ENCODE measurements at places on chromosomes 1 and 21.
A peak's percentile ranks its signal among the peaks of the same experiment; 100 is the strongest.

- no peak for DNase-seq
Observed at GRCh38 chr1:54650417-54650816, 8.8 kb downstream of the MROH7 start.

GRCh38 chr21:31671931-31672330, 12.4 kb downstream of the SOD1 start:
- no peak for DNase-seq

- DNase-seq, result peak; percentile 55
Observed at GRCh38 chr21:34670220-34670961, 1.6 kb downstream of the CLIC6 start.

DNA sequence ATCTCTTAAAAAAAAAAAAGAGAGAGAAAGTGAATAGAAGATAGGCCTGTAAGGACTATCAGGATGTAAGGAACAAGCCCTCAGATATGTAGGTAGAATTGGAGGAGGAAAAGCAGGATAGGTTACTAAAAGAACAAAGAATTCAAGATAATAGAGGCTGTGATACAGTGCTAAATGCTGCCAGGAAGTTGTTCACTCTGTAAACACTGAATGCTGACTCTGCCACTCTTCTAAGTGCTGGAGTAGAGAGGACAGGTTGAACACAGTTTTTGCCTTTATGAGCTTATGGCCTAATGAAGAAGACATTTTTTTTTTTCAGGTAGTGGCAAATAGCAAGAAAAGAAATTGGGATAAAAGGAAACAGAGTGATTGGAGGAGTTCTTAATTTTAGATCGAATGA, 90.6 kb upstream of the ZNF678 start:
- DNase-seq, result no peak

- no peak for DNase-seq
Observed at GRCh38 chr1:42259059-42259738, 75.8 kb downstream of the FOXJ3 start.

DNA sequence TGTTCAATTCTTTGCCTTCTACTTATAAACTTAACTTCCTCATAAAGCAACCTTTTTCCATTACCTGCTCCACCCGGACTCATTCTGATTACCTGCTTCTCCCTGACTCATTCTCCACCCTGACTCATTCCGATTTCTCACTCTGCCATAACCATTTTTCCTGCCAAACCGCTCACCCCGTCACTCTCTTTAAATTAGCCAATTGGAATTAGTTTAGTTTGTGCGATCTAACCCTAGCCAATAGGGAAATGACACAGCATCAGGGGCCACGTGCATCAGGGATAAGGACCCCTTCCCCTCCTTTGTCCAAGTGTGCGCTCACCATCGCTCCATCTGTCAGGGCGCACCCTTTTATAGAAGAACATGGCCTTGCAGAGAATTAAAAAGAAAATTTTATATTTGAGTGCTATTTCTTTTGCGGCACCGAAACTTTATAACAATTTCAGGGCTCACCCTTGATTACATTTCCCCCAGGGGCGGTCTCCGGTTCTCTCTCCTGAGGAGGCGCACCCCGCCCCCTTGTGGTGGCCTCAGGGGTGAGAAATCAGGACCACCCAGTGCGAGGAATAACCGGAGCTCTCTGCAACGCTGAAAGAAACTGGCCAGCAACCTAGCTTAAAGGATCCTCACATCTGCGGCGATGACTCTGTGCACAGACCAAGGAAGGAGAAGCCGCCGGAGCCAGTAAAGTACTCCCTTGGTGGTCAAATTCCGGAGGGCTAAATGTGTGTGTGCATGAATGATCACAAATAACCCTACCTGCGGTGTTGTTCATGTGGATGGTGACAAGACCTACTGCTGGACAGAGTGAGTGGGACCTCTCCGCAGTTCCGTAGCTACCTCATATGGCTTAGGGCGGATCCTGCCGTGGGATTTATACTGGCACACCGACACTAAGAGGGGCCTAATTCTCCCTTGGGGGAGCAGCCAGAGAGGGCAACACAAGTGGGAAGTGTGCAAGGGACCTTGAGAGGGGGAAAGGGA, 30.3 kb upstream of the CBR3 start:
- DNase-seq, result peak; percentile 68

GRCh38 chr1:61111084-61112004, 29.0 kb downstream of the NFIA start:
- DNase-seq, result no peak

GRCh38 chr1:180923021-180923841, 10.5 kb downstream of the KIAA1614 start:
- DNase-seq, result peak; percentile 84

- DNase-seq, result no peak
Observed at GRCh38 chr1:89951766-89952604, 42.9 kb upstream of the ZNF326 start.

DNA sequence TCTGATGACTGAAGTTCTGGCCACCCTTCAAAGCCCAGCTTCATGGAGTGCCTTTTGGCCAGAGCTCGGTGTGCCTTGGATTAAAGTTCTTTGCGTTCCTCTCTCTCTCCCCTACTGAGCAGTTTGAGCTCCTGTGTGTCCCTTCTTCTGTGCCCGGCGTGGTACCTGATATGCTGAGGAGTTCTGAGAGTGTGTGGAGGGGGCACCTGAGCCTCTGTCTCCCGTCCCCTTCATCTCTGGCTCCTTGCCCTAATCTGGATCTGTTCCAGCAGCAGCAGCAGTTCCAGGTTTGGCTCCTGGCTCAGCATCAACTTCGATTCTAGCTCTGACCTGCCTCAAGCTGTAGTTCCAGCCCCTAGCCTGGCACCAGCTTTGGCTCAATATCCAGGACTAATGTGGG, 25.1 kb upstream of the MYCL start:
- DNase-seq, result no peak

GRCh38 chr1:112527266-112528010, 18.7 kb downstream of the WNT2B start:
- no peak for DNase-seq

GRCh38 chr1:169487133-169487532, 1.4 kb upstream of the SLC19A2 start:
- DNase-seq, result no peak

DNA sequence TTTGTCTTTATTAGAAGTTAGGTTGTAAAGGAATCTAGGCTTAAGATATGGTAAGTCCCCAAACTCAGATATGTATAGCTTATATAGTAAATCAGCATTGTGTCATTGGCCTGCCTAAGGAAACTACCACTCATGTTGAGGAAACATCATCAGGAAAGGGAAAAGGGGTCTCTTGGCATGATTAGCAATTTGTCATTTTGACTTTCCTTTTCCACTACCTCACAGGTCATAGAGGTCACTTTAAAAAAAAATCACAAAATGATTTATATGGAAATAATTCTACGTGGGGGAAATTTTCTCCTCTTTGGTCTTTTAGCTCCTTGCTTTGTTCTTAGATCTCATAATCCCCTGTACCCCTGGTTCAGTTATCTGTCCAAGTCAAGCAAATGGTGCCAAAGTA, 213.5 kb downstream of the RPS6KC1 start:
- DNase-seq, result no peak

GRCh38 chr1:8651236-8651890, 166.1 kb downstream of the RERE start:
- DNase-seq, result no peak

DNA sequence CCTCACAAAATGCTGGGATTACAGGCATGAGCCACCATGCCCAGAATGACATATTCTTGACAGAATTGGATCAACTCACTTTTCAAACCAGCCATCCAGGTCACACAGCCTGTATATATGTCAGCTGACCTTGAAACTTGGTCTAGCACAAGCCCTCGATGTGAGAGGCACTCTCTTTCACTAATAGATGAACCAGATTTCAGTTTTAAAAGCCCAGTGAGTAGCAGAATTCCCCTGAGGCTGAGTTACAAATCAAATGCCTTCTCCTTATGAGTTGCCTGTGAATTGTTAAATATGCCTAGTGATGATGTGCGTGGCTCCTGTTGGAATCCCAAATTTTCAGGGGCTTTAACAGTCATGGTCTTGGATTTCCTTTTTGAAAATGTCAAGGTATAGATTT, 88.7 kb downstream of the CD247 start:
- DNase-seq, result no peak

DNA sequence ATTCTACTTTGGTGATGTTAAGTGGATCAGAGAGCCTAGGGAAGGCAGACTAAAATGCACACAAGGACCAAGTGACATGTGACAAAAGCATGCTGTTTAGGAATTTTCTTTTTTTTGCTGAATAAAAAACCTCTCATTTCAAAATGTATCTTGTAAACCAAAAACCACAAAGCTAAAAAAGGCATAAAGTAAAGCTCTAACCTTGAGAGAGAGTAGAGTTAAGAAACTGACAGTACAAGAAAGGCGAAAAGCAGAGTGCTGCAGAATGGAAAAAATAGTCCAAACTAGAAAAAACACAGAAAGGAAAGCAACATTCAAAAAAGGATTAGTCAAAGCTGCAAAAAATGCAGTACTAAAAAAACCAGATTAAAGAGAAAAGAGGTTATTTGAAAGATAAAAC, 76.5 kb downstream of the EPS15 start:
- DNase-seq, result no peak

- DNase-seq, result no peak
Observed at GRCh38 chr21:32562915-32563314, 22.4 kb downstream of the TCP10L start.

DNA sequence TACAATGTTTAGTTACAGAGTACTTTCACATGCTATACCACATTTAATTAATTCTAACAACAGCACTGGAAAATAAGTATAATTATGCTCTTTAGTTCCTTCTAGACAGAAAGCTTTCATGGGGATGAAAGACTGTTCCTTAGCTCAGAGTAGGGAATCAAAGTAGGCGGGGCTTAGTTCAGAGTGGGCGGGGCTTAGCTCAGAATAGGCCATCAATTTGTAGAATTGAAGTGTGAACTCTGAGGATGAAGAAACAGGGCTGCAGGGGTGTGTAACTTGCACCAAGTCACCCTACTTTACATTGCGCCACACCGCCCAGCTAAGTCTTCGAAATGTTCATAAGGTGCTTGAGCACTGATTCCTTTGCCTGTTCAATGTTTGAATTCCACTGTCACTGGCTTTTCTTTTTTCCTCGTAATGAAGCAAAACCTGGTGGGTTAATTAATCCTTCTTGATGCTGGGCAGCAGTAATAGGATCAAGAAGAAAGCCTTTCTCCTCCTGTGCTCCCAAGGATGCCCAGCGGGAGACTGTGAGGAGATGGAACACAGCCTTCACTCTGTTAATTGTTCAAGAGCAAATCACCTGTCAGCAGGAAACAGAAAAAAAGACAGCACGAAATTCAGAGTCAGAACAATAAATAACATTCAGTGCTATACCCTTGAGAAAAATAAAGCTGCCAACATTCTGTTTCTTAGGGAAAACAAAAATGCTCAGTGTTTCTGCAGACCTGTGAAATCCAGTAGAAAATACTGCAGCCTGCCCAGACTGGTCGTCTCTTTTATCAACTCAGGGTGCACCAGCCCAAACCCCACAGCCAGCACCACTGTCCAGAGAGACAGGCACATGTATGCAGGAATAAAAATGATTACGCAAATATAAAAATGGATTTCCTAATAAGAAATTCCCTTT, 66.5 kb upstream of the CAMK1G start:
- DNase-seq, result no peak

DNA sequence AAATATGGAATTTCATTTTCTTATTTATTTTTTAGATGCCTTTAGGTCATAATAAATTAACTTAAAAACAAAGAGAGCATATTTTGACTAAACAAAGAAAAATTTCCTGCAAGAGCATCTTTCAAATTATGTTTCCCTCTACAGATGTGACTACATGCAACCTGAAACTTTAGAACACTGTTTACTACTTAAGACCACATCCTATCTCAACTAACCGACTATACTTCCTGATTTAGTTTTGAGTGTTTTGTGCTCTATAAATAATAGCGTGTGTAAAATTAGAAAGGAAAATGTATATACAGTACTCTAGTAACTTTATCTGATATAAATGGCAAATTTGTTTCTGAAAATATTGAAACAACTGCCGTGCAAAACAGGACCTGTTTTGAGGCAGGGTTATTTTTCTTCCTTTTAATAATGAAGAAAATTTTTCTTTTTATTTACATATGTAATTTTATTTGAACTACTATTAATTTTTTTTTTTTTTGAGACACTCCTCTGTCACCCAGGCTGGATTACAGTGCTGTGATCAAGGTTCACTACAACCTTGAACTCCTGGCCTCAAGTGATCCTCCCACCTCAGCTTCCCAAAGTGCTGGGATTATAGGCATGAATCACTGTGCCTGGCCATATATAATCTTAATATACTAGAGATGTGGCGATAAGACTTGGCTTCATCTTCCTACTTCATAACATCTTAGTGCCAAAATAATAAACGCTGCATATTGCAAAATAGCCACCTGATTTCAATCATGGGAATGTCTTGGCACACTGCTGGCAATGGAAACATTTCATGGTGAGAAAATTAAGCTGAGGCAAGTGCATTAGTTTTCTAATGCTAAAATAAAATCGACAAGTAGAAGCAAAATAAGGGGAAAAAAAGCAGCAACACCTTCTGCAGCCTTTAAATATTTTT, 12.3 kb downstream of the ZRANB2 start:
- DNase-seq, result no peak

GRCh38 chr1:50490640-50491039, 67.4 kb upstream of the DMRTA2 start:
- DNase-seq, result no peak

- DNase-seq, result no peak
Observed at GRCh38 chr1:26915204-26915842, 1.5 kb upstream of the NR0B2 start.
